ENCODE measurements at places on chromosomes 3 and 15.

DNA sequence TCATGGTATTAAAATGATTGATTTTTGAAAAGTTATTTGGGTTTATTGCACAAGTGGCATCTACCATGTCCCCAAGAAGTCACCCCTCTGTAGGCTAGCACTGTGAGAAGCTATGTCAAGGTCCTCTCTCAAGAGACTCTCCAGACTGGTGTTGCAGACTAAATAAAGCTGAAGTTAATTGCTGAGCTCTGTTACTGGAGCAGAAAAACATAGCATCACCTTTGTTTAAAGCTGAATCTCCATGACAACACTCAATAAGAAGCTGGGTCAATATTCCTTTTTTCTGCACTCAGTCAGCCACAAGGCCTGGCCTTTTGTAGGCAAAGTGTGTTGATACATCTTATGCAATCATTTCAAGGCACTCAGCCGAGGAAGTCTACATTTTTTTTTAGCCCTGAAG lies 806.6 kb upstream of the LMCD1 start:
- DNase-seq = no peak

DNA sequence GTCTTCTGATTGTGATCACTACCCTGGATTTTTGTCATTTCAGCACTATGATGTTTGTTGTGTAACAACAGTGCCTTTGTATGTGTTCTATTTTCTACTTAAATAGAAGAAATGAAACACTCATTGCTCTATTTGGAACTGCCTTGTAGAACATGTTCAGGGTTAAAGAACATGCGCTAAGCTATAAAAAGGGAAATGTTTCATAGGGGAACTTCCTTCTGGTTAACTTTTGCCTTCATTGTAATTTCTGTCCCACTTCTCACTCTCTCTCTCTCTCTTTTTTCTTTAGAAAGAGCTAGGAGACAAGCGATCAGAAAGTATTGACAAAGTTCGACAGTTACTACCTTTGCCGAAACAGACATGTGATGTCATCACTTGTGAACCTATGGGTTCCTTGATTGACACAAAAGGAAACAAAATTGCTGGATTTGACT lies at the start of gene P2RY12:
TSS of gene P2RY12 (minus strand) at position 13 of the 434 bp plus-strand sequence. CDS start 45,908 bp downstream, outside the sequence.
- no peak for DNase-seq

DNA sequence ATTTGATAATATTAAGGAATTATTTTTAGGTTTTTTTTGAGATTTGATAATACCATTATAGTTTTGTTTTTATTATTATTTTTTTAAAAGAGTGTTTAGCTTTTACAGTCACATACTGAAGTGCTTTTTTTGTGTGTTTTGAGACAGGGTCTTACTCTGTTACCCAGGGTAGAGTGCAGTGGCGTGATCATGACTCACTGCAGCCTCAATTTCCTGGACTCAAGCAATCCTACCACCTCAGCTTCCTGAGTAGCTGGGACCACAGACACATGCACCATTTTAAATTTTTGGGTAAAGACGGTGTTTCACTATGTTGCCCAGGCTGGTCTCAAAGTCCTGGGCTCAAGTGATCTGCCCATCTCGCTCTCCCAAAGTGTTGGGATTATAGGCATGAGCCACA lies 73.0 kb downstream of the SUMF1 start:
- DNase-seq = no peak

DNA sequence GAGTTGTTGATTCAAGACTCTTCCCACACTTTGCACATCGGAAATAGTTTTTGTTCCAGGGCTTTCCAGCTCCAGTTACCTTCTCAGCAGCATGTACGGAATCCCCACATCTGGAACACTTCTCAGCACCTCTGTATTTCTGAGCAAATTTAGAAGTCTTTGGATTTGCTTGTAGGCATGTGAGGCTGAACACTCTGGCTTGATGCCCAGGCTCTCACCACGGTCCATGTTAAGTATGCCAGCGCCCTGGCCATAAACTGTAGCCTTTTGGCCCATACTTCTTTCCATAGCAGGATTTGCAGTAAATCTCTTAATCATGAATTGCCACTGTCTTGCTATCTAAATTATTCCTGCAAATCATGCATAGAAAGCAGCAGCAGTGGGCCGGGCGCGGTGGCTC lies 24.4 kb downstream of the ATP2C1 start:
- DNase-seq = no peak

DNA sequence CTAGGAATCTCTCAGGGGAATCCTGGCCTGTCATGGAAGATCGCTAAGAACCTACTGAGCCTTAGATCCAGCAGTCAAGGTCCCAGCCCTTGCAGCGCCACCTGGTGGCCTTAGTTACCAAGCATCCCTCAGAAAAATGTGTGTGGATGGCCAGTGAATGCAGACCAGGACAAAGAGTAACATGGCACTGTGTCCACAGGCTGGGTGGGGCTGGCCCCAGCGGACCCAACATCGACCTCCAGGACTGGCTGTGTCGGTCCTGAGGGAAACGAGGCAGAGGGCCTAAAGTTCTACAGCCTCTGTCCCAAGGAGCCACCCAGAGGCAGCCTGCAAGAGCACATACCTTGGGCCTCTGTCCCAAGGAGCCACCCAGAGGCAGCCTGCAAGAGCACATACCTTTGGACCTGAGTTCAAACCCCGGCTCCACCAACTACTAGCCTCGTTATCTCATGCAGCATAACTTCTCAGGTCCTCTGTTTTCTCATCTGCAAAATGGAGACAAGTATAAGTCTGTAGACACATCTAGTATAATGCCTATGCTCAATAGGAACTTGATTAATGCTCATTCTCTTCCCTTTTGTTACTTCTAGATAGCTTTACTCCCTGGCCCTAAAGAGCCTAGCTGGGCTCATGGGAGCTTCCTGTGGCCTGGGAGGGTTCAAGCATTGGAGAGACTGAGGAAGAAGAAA lies 57.5 kb upstream of the HERC1 start:
- peak; percentile 79 for DNase-seq

DNA sequence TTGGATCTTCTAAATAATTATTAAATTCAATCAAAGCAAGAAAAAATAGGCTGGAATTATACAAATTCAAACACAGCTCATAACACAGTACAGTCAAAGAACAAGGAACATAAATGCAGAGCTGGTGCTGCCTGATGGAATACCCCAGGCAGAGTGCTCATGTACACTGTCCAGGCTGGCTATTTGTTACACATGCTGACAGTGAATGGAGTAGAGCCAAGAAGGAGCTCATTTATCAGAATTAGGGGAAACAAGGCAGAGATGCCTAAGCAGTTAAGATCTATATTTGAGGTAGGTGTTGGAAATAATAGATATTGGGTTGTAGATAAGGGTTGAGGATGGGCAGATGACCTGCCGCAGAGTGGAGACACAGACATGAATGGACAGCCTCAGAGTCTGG lies 788.2 kb upstream of the ARPP21 start:
- DNase-seq = no peak

GRCh38 chr3:115658032-115658336 lies 34.7 kb downstream of the GAP43 start:
- peak; percentile 53 for DNase-seq
